Activated CD4-positive, alpha-beta T cell treated with anti-CD3 and anti-CD28 coated beads for 1 hour (primary cell): ENCODE measurements at places on chromosomes 3 and 15.

DNA sequence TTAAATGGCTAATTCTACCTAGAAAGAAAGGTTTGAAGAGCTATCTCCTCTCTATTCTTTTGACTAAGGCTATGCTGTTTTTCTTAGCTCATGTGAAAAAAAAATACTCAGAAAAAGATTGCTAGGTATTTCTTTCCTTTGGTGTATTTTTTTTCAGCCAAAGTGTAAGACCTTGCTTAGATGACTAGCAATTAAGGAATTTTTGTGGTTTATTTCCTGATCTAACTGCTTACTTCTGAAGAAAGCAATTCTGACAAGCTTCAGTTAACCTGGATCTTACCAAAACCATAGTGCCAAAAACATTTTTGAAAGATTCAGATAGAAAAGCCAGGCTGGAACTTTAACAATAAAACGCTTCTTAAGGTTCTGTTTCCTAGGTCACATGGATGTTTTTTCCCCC lies 315.6 kb downstream of the SOX2 start:
- no peak for DNase-seq

GRCh38 chr15:20351448-20351971 lies 190.1 kb downstream of the GOLGA6L6 start:
- peak; percentile 7 for DNase-seq

- no peak for DNase-seq
Observed at GRCh38 chr15:36585774-36586173, 6.3 kb downstream of the CDIN1 start.

GRCh38 chr3:155079468-155079745 lies 712 bp upstream of the MME start:
- no peak for DNase-seq
